ENCODE measurements at places on chromosomes 5 and 9.

- no peak for DNase-seq
These were observed 24.9 kb downstream of the SNX24 start for GRCh38 chr5:122870219-122870856.

- DNase-seq, result no peak
These were observed 2112.2 kb upstream of the C9orf72 start for GRCh38 chr9:29685531-29685930.

DNA sequence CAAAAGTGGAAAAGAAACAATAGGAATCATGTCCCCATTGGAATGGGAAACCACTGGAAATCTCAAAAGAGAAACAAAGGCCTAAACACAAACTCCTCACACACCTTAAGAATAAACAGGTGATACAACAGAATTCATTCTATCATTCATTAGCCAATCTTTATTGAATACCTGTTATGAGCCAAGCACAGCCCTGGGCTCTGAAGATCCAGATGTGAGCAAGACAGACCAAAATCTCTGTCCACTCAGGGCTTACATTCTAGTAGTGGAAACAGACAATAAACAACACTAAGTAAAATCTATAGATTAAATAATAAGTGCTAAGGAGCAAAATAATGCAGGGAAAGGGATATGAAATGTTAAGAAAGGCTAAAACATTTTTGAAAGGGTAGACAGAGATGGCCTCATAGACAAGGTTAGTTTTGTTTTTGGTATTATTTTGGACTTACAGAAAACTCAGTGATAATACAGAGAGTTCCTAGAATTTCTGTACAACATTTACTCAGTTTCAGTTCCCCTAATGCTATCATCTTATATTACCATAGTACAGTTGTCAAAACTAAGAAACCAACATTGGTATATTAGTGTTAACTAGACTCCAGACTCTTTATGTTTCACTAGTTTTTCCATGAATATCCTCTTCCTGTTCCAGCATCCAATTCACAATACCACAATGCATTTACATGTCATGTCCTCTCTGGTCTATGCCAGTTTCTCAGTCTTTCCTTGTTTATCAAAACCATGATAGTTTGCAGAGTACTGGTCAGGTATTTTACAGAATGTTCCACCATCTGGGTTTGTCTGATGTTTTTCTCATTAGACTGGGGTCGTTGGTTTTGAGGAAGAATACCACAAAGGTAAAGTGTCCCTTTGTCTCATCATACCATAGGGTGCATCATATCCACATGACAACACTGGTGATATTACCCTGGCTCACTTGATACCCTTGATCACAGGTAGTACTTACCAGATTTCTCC is 103.7 kb downstream of the SIL1 start:
- DNase-seq, result no peak

- no peak for DNase-seq
These were observed 11.2 kb downstream of the GTF3C5 start for GRCh38 chr9:133041958-133042357.

GRCh38 chr9:110967196-110967595 is 71.1 kb downstream of the LPAR1 start:
- no peak for DNase-seq

DNA sequence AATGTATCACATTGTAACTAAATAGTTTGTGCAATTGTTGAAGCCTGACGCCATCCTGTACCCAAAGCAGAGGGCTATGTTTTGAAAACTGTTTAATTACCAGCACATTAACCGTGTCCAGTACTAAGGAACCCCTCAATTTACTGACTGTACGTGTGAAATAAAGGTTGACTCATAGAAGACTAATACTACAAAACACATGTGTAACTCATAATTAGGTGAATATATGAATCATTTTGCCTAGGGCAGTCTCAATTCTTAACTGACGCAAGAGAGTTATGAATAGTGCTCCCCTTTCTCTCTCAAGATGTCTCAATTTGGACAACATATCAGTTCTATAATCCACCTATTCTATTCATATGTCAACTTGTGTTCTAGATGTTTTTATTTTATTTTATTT is 558.4 kb downstream of the PRDM9 start:
- DNase-seq, result no peak

GRCh38 chr9:69121155-69122081 is 52.7 kb upstream of the TJP2 start:
- DNase-seq, result peak; percentile 50

DNA sequence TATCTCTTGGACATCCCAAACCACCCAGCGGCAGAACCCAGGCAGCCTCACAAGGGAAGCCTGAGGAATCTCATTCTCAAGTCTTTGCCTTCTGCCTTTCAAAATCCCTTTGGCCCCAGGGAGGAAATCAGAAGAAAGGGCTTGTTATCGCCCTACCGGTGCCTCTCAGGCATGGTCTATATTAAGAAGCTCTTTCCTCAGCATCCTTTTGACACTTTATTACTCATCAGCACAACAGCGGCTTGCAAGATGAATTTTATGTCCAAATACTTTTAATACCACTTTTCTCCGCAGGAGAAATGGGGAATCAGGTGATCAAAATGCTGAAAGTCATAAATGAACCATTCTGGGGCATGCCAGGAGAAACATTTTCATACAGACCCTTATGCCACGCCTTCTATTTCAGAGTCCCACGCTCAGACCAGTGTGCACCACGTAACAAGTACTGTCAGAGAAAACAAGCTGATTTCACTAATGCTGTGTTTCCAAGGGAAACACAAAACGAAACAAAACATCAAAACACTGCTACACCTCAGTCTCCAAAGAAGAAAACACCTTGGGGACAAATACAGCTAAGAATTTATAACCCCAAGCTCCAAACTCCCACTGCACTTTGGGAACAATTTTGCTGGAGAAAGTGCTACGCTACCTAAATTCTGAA is 30.0 kb downstream of the RAPGEF1 start:
- DNase-seq, result no peak

GRCh38 chr5:151086192-151086869 is 5.5 kb upstream of the TNIP1 start:
- DNase-seq, result no peak

GRCh38 chr5:118605761-118606160 is 382.6 kb downstream of the DTWD2 start:
- DNase-seq, result no peak

DNA sequence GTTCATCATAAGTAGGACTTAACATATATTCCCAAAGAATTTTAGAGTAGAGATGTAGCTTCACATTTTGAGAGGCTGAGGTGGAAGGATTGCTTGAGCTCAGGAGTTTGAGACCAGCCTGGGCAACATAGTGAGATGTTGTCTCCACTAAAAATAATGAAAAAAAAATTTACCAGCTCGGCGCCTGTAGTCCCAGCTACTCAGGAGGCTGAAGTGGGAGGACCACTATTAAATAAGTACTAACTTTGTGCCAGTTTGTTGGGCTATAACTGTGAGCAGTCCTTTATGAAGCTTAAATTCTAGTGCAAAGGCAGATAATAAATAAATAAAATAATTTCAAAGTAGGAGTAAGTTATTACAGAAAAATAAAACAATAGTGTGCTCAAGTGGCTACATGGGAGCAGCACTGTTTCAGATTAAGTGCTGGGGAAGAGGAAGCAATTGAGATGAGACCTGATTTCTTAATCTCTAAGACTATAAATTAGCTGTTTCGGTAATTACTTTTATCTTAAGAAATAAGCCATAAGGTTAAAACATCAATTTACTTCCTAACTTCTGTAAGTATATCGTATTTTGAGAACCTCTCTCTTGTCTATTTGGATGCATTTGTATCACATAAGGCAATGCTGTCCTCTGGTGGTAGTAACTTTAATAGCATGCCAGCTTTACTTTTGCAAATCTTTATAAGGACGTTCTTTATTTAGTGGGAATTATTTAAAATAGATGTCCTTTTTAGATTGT is 98.9 kb downstream of the CSNK1G3 start:
- DNase-seq, result no peak

DNA sequence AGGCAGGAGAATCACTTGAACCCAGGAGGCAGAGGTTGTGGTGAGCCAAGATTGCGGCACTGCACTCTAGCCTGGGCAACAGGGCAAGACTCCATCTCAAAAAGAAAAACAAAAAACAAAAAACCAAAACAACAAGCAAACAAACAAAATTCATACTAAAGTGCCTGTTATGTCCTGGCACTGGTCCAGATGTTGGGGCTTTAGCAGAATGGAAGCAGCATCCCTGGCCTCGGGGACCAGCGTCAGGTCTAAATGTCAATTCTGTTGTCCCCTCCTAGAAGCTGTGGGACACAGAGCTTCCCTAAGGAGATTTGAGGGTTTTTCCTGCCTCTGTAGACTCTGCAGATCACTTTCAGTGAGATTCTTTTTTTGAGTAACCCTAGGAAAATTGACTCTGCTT is 26.2 kb downstream of the PPARGC1B start:
- no peak for DNase-seq

DNA sequence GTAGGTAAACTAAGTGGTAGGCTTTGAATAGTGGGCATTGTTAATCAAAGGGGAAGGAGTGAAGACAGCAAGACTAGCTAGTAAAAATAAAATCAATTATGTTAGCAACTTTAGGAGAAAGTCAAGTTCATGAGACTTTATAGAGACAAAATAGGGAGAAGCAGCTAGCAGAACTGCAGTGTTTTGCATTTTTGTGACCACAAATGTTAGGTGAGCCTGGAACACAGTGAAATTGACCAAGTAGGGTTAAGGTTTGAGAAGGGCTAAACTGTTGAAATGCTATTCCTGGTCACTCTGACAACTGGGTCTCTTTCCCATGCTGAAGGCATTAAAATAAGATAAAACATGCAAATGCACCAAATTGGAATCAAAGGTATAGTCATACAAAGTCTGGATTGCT is 13.0 kb downstream of the SEC61B start:
- no peak for DNase-seq

GRCh38 chr5:134004626-134005416 is at the start of gene VDAC1:
Gene VDAC1 (minus strand): TSS chr5:134004975. CDS start chr5:133993012, 11,963 bp downstream.
- DNase-seq, result peak; percentile 89

- DNase-seq, result no peak
These were observed 82.8 kb downstream of the SLIT3 start for GRCh38 chr5:169218176-169218575.

All from head of caudate nucleus (tissue), 42 donors.